ENCODE measurements at places on chromosomes 3 and 15.

- no peak overlapping the region for H3K4me3 ChIP-seq
- H3K4me1 ChIP-seq = no peaks in the 10 kb centered on the region
- no peak overlapping the region for H3K27ac ChIP-seq
- H3K27me3 ChIP-seq = no peaks in the 10 kb centered on the region
- ATAC-seq = no peak
Observed at GRCh38 chr3:141603473-141604035, 116.7 kb downstream of the RASA2 start.

- no peak overlapping the region for H3K4me3 ChIP-seq
- H3K36me3 ChIP-seq = no peaks in the 10 kb centered on the region
- ATAC-seq = no peak
- H3K4me1 ChIP-seq = peaks cover 29% of the 10 kb centered on the region
Observed at GRCh38 chr15:36658312-36658711, 78.9 kb downstream of the CDIN1 start.

DNA sequence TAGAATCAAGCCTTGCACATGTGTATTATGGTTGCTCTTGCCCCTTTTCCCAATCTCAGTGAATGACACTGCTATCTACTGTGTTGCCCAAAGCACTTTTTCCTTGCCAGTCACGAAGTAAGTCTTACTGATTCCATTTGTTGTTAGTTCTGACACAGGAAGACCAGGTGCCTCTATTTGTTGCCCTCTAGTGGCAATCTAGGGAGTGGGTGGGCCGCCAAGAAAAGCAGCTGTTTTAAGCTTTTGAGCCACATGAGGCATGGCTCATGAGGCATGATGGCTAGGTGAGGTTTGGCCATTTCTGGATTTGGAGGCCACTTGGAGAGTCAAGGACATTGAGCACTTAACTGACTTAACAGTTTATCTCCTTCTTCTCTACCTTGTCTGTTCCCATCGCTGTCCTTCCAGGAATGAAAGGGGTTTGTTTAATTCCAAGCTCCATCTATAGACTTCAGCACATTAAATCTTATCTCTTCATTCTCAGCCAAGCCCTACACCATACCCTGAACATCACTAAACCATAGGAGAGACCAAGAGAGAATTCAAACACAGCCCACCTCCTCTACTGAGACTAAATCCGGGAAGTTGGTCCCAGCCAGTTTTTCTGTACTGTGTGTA is 103.1 kb downstream of the HCN4 start:
- H3K4me1 ChIP-seq = no peaks in the 10 kb centered on the region
- peaks cover 38% of the 10 kb centered on the region for H3K36me3 ChIP-seq
- no peaks in the 10 kb centered on the region for H3K27me3 ChIP-seq
- no peak overlapping the region for H3K4me3 ChIP-seq

DNA sequence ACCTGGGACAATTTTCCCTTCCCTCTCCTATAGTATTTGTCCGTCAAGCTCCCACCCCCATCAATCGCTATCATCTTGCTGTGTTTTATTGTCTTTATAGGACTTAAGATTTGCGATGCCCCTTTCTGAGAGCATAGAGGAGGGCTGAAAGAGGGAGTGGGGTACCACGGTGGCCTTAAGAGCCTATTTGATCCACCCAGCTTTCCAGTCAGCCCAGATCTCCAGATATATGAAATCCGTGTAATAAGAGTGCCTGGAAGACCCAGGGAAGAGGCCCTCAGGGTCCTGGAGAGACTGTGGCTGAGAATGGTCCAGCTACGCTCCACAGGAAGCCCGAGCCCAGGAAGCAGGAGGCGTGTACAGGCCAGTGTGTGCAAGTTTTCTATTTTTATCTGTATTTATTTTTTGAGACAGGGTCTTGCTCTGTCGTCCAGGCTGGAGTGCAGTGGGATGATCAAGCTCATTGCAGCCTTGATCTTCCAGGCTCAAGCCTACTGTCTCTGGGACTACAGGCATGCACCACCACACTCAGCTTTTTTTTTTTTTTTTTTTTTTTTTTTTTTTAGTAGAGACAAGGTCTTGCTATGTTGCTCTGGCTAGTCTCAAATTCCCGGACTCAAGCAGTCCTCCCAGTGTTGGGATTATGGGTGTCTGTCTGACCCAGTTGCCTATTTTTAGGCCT is 964 bp upstream of the NCKIPSD start:
- no peaks in the 10 kb centered on the region for H3K27me3 ChIP-seq
- H3K4me3 ChIP-seq = no peak overlapping the region
- peaks cover 57% of the 10 kb centered on the region for H3K36me3 ChIP-seq
- no peak overlapping the region for H3K27ac ChIP-seq
- ATAC-seq = no peak
- no peaks in the 10 kb centered on the region for H3K4me1 ChIP-seq

- ATAC-seq = no peak
- no peaks in the 10 kb centered on the region for H3K36me3 ChIP-seq
- no peak overlapping the region for H3K27ac ChIP-seq
- H3K4me3 ChIP-seq = no peak overlapping the region
- H3K27me3 ChIP-seq = no peaks in the 10 kb centered on the region
Observed at GRCh38 chr3:58200846-58201355, 9.9 kb downstream of the DNASE1L3 start.

DNA sequence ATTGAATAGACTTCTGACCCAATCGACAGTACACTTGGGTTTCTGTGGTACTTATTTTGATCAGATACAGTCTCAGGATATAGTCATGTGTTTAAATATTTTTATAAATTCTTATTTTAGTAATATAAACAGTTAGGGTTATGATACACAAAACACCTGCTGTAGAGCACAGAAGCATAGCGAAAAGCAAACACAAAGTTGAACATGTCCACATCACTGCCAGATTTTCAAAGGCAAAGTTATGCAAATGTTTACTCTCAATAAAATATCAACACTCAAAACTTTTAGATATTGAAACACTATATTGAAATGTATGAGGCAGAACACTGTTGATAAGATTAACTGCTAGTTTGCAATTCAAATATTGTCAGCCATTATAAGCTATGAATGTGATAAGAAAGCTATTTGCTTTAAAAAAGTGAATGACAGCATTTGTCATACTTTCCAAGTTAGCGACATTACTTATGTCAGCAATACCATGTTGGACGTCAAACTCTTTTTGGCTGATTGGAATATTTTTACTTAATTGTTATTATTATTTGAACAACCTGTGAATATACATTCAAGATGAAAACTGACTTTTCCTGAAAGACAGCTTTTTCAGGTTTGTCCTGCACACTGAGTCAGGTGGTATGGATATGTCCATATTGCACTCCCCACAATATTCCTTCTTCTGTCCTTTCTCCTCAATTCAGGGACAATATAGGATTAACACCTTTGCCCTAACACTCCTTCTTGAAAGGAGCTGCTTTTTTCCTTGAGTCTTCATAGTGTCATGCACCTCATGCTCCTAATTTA is 367.1 kb downstream of the EPHA3 start:
- H3K27ac ChIP-seq = no peak overlapping the region
- H3K27me3 ChIP-seq = no peaks in the 10 kb centered on the region
- no peaks in the 10 kb centered on the region for H3K36me3 ChIP-seq
- H3K4me1 ChIP-seq = no peaks in the 10 kb centered on the region
